ENCODE measurements at places on chromosomes 6 and 20. TPM values are rescaled to one million over a fixed set of nuclear protein-coding genes. Genes with fewer than 3 reads are reported as not detected.

POU5F1 gene
- total RNA-seq, result not detected

ATP6V1G2 gene
- total RNA-seq, result 3.7 TPM

ZSCAN31 gene
- 0.37 TPM for total RNA-seq

DNA sequence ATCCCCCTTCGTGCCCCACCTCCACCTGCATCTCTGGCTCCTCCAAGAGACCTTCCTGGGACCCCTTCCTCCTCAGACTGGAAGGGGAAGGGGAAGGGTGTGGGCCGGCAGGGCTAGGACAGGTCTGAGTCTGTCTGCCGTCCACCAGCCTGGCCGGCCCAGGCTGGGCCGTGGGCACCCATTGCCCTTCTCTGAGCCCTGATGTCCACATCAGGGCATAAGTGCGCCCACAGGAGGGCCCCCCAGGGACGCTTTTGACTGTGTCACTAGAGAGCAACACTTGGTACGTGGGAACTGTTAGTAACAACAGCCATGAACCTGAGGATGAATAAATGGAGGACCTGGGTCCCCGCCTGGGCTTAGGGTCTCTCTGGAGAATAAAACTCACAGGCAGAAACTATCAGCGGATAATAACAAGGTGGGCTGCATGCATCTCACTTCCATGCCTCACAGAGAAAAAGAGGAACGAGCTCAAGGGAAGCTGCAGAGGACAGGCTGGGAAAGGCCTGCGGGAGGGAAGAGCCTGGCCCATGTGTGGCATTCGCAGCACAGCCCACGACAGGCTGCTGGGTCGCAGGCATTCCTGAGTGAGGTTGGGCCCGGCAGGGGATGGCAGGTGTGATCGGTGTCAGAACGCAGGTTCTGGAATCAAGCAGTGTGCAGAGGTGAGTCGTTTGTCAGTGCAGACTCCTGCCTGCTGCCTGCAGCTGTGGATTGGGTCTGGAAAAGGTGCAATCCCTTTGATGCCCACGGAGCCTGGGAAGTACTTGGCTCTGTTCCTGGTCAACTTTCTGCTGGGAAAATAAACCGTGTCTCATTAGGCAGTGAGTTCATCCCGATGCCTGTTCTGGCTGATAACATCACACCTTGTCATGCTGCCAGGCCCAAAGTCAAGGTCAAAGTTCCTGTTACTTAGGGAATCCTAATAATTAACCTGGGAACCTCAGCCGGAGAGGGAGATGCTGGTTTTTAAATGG, 60.9 kb downstream of the BCAS4 start:
- H3K4me3 ChIP-seq, result no peak overlapping the region
- no peak overlapping the region for H3K27ac ChIP-seq
- DNase-seq, result no peak
- H3K36me3 ChIP-seq, result no peaks in the 10 kb centered on the region
- peaks cover 3% of the 10 kb centered on the region for H3K4me1 ChIP-seq
- no peaks in the 10 kb centered on the region for H3K27me3 ChIP-seq

GRCh38 chr6:113396730-113397129, 460.4 kb upstream of the MARCKS start:
- no peaks in the 10 kb centered on the region for H3K27me3 ChIP-seq
- H3K36me3 ChIP-seq, result no peaks in the 10 kb centered on the region
- no peak overlapping the region for H3K4me3 ChIP-seq
- no peak overlapping the region for H3K27ac ChIP-seq

GRCh38 chr6:106825156-106825555, 149.4 kb downstream of the CD24 start:
- H3K4me3 ChIP-seq, result no peak overlapping the region
- no peak for DNase-seq
- H3K36me3 ChIP-seq, result no peaks in the 10 kb centered on the region
- no peak overlapping the region for H3K27ac ChIP-seq
- peaks cover 2% of the 10 kb centered on the region for H3K27me3 ChIP-seq

DNA sequence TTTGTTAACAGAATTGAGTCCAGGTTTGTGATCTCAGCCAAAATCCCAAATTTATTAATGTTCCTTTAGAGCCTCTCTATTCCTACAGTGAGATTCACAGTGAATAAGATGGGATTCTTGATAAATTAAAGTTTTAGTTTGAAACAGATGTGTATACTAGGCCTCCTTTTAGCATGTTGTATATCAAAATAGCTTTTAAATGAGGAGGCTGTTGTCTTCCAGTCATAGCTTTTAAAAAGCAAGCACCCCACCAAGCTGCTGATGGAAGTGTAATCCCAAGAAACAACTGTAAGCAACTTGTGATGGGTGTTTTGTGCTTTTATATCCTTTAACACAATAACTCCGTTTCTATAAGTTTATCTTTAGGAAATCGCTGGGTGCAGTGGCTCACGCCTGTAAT, 7.0 kb downstream of the GTF2H5 start:
- no peaks in the 10 kb centered on the region for H3K27me3 ChIP-seq
- peaks cover 51% of the 10 kb centered on the region for H3K36me3 ChIP-seq
- no peak for DNase-seq
- H3K27ac ChIP-seq, result no peak overlapping the region

DNA sequence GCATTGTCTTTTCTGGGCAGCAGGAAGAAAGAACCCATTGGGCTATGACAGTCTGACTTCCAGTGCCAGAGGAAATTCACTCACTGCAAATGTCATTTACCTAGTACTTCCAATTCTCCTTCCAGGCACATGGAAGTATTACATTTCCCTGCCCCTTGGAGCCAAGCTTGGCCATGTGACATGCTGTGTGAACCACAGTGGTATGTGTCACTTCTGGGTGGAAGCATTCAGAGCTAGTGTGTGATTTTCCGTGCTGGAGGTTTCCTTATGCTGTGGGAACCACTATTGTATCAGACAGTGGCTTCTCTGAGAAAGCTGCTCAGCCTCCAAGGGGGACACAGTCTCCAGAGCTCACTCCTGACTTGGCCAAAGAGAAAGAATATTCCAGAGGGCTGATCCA, 387.6 kb downstream of the CDC5L start:
- H3K36me3 ChIP-seq, result no peaks in the 10 kb centered on the region
- DNase-seq, result no peak
- H3K27me3 ChIP-seq, result no peaks in the 10 kb centered on the region
- H3K4me3 ChIP-seq, result no peak overlapping the region
- H3K4me1 ChIP-seq, result no peaks in the 10 kb centered on the region
- H3K27ac ChIP-seq, result no peak overlapping the region

- H3K4me1 ChIP-seq, result no peaks in the 10 kb centered on the region
- no peak overlapping the region for H3K4me3 ChIP-seq
- DNase-seq, result no peak
- no peak overlapping the region for H3K27ac ChIP-seq
- no peaks in the 10 kb centered on the region for H3K36me3 ChIP-seq
These were observed 215.5 kb downstream of the PREX1 start for GRCh38 chr20:48612335-48612734.

DNA sequence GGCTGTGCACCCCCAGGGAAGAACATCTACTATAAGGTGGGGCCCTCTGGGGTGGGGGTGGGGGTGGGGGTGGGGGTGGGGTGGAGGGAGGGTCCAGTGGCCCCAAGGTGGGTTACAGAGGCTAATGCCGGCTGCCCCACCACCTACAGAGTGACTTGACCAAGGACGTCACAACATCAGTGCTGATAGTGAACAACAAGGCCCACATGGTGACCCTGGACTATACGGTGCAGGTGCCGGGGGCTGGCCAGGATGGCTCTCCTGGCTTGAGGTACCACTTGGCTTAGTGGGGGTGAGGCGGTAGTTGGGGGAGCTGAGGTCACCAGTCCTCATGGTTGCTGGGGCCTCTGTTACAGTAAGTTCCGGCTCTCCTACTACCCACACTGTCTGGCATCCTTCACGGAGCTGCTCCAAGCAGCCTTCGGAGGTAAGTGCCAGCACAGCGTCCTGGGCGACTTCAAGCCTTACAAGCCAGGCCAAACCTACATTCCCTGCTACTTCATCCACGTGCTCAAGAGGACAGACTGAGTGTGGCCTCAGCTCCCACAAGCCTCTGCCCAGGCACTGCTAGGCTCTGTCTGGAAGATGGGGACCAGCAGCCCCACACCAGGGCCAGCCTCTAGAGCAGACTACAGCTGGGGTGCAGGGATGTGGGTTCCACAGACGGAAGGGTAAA, 2.8 kb downstream of the GNMT start:
- H3K27ac ChIP-seq, result no peak overlapping the region
- no peak overlapping the region for H3K4me3 ChIP-seq
- peaks cover 10% of the 10 kb centered on the region for H3K4me1 ChIP-seq
- peaks cover 4% of the 10 kb centered on the region for H3K27me3 ChIP-seq
- DNase-seq, result no peak
- peaks cover 11% of the 10 kb centered on the region for H3K36me3 ChIP-seq

Measured in activated CD4-positive, alpha-beta T cell treated with anti-CD3 and anti-CD28 coated beads, Interleukin-2, amount 10 ng/mL, durations not matched to agents 7 days and 5 days (primary cell).